ENCODE measurements at places on chromosomes 7 and 10. TPM values are rescaled to one million over a fixed set of nuclear protein-coding genes. Genes with fewer than 3 reads are reported as not detected.

The SEMA3A gene
- total RNA-seq = 14.2 TPM

The CPA1 gene
- 11.9 TPM for total RNA-seq

The PTPN20 gene
- total RNA-seq = not detected

The CPED1 gene
- total RNA-seq = 1.2 TPM

The EPDR1 gene
- 8.0 TPM for total RNA-seq

The AGMO gene
- not detected for total RNA-seq

The IGF2BP3 gene
- 79.1 TPM for total RNA-seq

Measured in HCT116 (cell line).